ENCODE measurements at places on chromosomes 4 and X.

- no peak for DNase-seq
These were observed 1.4 kb downstream of the AR start for GRCh38 chrX:67545036-67545821.

- no peak for DNase-seq
These were observed 34.7 kb downstream of the NOP14 start for GRCh38 chr4:2928242-2929176.

DNA sequence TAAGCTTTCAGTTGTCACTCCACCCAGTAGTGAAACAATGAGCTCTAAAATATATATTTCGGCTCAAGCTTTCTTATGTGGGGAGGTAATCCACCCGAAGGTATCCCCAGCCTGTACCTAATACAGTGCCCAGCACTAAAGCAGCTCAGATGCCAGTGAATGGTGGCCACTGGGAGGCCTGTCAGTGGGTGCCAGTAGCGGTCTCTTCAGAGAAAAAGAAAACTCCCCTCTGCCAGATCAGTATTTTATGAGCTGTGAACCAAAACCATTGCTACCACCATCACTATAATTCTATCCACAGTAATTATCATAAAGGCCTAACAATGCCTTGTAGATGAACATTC lies 835 bp upstream of the NFKB1 start:
- DNase-seq: no peak

- DNase-seq: no peak
These were observed 638.4 kb downstream of the IL1RAPL1 start for GRCh38 chrX:29225670-29226069.

- DNase-seq: no peak
These were observed 33.0 kb upstream of the HMX1 start for GRCh38 chr4:8904666-8905065.

DNA sequence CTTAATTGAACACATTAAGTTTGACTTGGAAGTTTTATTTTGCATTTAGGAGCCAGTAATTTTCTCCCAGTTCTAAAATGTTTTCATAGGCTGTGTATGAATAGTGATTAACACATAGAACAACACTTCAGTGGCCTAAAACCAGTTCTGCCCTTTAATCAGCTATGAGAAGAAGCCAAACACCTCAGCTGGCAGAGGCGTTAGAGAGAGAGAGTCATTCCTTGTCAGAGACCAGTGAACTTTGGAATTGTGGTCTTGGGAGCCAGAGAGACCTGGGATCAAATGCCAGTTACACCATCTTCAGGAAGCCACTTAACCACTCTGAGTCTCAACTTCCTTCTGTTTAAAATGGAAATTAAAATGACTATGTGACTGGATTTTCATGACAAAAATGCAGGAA lies 39.3 kb upstream of the PRPS2 start:
- DNase-seq: no peak

DNA sequence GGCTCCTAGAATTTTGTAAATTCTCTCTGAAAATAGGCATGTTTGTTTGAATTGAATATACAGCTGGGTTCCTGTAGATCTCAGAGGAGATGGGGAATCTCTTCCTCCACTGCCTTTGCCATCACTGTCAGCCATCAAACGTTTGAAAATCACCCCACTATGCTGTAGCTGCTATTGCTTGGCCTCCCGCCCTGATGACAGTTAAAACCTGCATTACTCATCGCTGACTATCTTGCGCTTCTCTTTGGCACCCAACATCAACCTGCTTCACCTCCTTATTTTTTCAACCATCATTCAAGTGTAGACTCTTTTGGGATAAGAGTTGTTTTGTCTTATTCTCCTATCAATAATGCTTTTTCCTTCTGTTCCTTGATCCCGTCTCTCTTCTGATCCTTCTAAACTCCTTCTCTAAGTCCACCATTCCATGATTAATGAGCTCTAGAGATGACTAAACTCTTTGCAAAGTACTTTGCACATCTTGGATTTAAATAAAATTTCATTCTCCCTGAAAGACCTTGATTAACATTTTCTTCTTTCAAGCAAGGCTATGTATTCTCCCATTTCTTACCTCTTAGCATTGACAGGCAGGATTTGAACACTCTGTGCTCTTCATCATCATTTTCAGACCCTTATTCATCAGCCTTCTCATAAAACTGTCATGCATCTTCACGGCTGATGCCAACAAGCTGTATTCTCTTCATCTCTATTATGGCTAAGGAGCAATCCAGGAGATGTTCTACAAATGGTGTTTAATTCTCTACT lies 133.0 kb downstream of the SNCA start:
- no peak for DNase-seq

GRCh38 chr4:60400593-60400992 lies 799.5 kb upstream of the ADGRL3 start:
- no peak for DNase-seq

GRCh38 chr4:86403575-86403974 lies 43.7 kb upstream of the MAPK10 start:
- DNase-seq: no peak

GRCh38 chrX:100871594-100872560 lies 2.3 kb downstream of the NOX1 start:
- no peak for DNase-seq

GRCh38 chrX:152915541-152916241 lies 17.8 kb downstream of the ZNF185 start:
- no peak for DNase-seq

DNA sequence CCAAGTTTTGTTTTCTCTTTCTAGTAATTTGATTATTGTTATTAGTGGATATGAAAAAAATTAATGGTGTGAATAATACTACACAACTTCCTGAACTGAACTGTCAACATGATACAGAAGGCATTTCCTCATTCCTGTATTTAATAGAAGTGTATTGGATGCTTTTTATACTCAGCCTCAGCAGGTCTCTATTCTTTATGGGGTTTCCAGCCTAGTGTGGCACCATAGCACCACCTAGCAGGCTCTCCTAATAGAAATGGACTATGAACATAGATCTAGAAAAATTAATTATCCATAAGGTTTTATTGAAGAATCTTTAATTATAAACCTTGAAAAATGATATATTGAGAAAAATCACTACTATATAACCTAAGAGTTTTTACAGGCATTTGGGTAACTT lies 52.4 kb downstream of the GLRB start:
- no peak for DNase-seq

- no peak for DNase-seq
These were observed 355.2 kb downstream of the DCAF12L2 start for GRCh38 chrX:125810856-125811255.
